ENCODE measurements at places on chromosomes 3 and 15.

DNA sequence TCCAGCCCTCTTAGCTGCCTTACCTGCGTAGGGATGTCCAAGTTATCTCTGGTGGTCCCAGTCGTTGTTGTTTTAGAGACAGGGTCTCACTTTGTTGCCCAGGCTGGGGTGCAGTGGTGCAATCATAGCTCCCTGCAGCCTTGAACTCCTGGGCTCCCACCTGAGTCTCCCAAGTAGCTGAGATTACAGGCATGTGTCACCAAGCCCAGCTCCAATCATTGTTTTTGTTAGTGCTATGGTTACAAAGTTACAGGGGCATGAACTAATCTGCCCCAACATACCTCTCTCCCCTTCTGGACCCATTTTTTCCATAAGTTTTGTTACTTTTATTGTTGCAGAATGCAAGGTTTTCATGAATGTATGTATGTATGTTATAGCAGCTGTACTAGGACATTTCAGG lies 54.7 kb downstream of the CTDSPL2 start:
- DNase-seq: no peak

DNA sequence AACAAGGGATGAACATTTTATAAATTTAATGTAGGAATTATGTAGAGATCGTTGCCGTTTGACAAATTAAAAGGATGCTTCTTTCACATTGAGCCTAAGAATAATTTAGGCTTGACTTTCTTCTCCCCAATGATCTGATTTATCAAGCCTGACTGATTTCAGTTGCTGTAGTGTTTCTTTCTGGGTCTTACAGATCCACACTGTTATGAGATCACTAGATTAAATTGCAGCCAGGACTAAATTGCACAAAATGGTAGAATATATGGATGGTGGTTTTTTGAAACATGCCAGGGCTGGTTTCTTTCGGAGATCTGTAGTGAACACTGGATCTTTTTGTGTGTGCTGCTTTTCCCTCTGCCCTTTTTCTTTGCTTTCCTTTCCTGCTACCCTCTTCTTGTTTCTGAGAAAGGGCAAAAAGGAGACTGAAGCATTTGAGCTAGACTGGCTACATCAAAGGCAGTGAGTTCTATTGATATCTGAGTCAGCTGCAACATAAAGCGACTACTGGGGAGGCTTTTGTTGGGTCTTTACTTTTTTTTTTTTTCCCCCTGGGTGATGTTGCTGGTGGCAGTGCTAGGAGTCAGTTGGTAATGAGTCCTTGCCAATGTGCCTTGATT lies 83.0 kb downstream of the AKAP13 start:
- no peak for DNase-seq

- no peak for DNase-seq
These were observed 123.2 kb upstream of the RAP2B start for GRCh38 chr3:153038779-153039178.

DNA sequence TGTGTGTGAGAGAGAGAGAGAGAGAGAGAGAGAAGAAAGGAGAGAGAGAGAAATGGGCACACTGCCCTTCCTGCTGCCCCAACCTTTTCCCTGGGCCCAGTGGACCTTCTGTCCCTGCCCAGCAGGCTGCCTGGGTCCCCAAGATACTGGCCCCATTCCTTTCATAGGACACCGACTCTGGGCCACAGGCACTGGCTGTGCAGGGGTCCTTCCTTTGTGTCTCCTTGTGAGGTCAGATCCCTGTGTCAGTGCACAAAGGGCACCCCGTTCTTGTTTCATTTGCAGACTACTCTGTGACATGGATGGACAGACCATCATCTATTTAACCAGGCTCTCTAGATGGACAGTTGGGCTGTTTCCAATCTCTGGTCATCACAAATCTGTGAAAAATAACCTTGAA lies 21.3 kb upstream of the KLF13 start:
- no peak for DNase-seq

- DNase-seq: no peak
These were observed 17.9 kb downstream of the TERC start for GRCh38 chr3:169746924-169747323.

Data from activated naive CD4-positive, alpha-beta T cell treated with anti-CD3 and anti-CD28 coated beads, Interleukin-2, amount 10 ng/mL, durations not matched to agents 7 days and 5 days (primary cell).